ENCODE measurements at places on chromosomes 13 and 19.

GRCh38 chr19:29499921-29500590 is 25.7 kb upstream of the VSTM2B start:
- DNase-seq, result no peak

- no peak for DNase-seq
Observed at GRCh38 chr13:72430923-72431322, 296.5 kb downstream of the MZT1 start.

DNA sequence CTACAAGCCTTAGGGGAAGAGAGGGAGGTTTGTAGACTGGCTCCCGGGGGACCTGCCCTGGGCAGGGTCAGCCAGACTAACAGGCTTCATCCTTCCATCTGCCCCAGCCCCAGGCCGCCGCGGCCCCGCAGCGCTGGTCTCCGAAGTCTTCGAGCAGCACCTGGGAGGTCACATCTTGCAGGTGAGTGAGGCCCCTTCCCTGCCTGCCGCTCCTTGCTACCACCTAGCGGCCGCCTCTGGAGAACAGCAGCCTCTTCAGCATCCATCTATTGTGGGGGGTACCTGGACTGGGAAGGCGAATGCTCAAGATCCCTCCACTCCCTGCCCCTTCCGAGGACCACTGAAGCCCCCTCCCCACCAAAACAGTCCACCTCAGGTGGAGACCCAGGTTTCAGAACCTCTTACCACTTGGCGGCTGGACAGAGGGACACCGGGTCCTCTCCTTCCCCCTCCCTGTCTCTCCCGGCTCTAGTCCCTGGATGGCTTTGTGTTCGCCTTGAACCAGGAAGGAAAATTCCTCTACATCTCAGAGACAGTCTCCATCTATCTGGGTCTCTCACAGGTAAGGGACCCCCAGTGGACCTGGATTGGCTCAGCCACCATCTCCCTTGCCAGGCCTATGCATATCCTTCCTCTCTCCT is 12.7 kb downstream of the NPAS1 start:
- peak; percentile 40 for DNase-seq

DNA sequence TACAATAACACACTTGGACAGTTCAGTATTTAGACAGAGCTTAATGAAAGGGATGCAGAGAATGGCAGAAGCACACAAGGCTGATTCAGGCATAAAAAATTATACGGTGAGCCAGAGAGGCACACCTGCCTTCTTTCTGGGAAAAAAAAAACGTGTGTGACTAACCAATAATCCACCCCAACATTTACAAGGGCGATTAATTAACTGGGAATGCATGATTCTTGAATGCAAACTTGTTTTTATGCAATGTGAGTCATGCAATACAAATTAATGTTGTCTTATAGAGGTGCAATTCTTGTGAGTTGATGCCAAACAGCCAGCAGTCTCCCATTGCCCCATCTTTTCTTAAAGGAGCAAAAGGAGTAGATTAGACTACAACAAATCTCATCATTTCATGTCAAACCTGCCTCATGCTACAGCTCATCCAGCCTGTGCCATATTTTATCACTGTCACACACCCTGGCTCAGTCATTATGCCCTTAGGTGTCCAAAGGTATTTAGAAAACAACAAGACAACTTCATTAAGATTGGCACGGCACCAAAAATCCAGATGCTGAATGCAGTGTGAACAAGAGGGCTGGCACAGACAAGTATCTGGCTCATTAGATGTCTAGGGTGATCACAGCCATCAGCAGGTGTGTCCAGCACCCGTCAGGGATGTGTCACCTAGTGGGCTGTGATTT is 721.1 kb downstream of the EFNB2 start:
- DNase-seq, result no peak
